Stimulated activated CD4-positive, alpha-beta T cell treated with anti-CD3 and anti-CD28 coated beads, Interleukin-12 subunit alpha, Interleukin-12 subunit beta, amount 100 ng/mL, for 48 hours (primary cell): ENCODE measurements at places on chromosomes 4 and X.

DNA sequence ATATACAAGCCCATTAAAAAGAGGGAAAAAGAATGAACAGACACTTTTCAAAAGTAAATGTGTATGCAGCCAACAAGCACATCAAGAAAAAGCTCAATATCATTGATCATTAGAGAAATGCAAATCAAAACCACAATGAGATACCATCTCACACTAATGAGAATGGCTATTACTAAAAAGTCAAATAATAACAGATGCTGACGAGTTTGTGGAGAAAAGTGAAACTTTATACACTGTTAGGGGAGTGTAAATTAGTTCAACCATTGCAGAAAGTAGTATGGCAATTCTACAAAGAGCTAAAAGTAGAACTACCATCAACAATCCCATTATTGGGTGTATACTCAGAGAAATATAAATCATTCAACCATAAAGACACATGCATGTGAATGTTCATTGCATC is 203.0 kb downstream of the ARAP2 start:
- no peak for DNase-seq

DNA sequence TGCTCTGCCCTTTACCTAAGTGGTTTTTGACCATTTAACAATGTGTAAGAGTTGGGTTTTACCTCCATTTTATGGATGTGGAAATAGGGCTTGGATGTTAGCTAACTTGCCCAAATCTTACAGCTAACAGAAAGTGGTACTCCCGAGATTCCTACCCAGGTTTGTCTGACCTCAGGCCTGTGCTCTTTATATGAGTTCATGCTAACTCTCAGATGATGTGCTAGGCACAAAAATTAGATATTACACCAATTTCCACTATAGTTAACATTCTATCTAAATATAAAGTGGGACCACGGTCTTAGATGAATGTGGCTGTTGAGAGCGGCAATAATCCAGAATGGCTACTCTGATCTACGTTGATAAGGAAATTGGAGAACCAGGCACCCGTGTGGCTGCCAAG is at the start of gene PTTG2:
TSS of gene PTTG2 (plus strand) at position 301 of the 400 bp plus-strand sequence. CDS start at position 338, 37 bp downstream.
- DNase-seq: no peak

GRCh38 chr4:147769386-147769785 is 37.5 kb downstream of the ARHGAP10 start:
- DNase-seq: no peak

DNA sequence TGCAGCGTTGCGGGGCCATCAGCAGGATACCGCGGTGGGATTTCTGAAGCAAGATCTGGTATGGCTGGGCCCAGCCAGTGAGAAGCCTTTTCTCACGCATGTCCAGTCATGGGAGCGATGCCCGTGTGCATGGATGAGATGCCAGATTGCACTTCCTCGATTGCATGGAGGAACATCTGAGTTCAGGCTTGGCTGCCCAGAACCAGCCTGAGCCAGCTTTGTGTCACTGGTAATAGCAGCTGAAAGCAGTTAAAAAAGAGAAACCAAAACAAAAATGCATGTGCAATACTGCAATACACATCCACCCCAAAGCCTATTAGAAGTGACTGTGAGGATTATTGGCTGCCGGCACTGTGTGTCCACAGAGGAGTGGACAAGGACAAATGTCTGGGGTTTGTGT is 59.3 kb downstream of the PSAPL1 start:
- DNase-seq: no peak

DNA sequence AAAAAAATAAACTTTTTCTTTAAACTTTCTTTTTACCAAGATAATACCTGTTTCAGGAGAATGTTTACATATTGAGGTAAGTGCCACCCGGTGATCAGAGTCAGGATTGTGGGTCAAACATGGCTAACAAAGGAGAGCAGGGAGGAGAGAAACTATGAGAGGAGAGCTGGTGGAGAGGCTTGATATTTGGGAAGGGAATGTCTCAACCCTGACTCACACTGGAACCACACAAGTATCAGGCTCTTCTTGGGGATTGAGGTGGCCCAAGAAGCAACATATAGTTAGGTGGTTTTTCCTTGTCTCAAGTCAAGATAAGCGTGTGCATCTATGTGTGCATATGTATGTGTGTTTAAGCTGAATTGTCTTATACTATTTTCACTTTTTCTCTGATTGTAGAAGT is 6.7 kb downstream of the TCEAL1 start:
- DNase-seq: no peak

DNA sequence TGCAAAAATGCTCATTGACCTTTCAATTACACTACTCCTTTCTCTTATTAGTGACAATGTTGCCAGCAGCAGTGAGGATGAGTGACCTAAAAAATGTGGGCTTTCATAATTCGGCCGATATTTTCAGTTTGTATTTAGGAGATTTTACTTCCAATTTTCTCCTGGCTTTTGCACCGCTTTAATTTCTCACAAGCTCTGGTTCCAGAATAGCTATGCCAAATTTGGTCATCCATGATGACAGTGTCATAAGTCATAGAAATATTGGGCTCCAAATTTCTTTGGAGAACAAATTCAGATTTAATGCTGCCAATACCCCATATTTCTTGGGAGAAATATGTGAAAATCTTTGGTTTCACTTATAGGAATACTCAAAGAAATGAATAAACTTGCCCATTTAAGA is 187.7 kb upstream of the HCCS start:
- no peak for DNase-seq

DNA sequence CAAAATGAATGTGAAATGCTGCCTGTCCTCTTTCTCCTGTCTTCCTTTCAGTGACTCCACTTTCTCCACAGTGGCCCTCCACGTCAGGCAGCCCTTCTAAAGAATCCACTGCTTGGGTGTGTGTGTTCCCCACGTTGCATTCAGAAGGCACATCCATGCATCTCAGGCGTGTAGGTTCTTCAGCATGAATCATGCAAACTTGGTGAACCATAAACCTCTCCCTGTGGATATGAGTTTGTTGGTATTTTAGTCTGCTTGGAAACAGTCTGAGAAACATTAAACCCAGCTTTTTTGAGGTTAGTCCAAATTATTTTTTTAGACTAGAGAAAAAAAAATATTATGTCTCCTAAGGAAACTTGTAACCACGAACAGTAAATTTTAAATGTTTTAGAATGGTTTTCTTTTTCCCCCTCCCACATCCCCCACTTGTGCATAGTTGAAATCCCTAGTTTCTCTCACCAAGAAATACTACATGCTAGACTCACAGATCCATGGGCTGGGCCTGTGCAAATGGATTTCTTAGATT is 251.6 kb downstream of the CBR4 start:
- no peak for DNase-seq

GRCh38 chrX:107769581-107770317 is 5.8 kb downstream of the TSC22D3 start:
- no peak for DNase-seq

DNA sequence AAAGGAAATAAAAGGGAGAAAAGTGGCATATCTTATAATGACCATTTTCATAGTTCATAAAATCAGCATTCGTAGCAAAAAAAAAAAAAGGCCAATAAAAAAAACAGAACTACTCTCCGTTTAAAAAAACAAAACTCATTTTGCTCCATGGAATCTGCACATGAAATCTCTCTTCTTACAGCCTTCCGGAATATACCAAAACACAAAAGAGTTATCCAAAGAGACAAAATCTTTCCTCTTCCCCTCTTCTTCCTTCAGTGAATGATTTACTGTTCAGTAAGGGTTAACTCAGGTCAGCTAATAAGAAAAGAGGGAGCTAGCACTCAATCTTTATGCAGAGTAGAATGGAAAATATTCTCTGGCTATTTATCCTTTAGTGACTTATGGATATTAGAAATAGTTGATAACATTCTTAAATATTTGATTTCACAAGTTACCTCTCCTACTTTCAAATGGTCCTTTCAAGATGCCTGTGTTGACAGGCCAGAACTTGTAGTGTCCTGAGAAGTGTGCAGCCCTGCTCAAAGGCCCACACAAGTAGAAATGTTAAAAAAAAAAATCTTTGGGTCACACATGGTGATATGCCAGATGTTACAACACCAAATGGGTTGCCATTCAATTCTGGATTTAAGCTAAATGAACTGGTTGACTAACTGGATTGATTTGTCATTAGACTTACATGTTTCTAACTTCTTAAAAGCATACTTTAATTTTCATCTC is 42.1 kb downstream of the PDGFC start:
- DNase-seq: no peak

DNA sequence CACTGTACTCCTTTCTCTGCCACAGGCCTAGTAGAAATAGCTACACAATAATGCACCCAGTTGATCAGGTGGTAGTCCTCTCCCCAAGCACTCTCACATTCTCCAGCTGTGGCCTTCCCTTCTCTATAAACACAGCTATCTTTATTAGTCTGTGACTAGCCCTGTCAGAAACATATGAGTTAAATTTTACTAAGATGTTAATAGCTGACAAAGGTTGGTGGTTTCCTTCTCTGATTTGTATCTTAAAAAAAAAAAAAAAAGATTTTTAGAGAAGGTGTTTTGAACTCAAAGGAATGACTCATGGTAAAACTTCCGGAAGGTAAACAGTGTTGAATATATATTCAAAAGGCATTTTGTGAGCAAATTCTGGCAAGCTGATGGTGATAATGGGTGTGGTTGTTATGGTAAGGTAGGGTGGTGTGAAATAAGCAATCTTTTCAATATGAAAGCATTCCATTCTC is 327.4 kb downstream of the PPP3CA start:
- no peak for DNase-seq

DNA sequence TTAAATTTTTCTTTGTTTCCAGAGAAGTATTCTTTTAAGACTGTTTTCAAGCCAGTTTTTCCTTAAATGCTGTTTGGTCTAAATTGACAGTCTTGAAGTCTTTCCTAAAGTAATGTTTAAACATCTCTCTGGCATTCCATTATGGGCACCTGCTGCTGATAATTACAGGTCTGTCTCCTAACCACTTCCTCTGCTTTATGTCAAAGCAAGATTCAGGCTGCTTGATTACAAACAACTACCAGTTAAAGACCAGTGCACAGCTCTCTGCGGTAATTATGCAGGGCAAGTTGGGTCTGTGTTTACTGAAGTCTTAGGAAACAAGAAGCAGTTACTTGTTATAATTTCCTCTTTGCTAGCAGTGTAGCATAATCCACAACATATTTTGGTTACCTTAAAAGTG is 17.6 kb downstream of the UNC5C start:
- DNase-seq: no peak
